ENCODE measurements at places on chromosomes 3 and 15.

DNA sequence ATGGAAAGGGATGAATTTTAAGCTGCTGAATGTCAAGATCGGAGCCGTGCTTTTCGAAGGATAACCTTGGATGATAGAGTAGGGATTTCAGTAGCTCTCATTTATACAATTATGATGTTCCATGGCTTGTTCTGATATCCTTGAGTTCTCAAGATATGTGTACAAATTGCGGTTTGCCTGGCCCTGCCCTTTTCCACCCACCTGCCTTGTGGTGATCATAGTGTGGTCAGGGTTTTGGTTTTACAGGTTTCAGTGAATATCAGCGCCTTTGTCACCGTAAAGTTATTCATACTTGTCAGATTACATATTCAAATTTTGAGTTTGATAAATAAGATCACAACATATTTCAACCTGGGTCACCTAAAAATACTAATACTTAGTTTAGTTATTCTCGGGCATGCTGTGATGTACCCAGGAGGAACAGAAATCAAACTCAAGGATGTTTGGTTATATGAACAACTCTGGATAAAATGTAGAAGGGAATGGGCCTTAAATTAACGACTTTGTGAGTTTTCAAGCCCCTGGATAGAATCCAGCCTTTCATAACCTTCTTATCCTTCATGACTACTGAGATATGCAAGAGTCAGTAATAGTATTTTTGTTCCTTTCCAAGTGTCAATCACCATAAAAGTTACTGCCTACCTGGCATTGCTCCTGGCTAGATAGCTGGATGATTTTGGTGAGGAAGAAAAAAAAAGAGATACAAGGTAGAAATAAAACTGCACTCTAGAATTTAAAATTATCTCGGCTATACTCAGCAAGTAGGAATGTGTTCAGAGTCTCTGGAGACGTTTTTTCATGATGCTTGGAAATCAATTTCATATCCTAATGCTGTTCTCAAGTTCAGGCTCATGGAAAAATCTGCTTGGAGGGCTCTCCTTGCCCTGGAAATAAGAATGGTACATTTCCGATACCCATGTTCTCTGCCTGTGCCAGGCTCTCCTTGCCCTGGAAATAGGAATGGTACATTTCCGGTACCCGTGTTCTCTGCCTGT lies 209.2 kb upstream of the TPRG1 start:
- no peak for DNase-seq

DNA sequence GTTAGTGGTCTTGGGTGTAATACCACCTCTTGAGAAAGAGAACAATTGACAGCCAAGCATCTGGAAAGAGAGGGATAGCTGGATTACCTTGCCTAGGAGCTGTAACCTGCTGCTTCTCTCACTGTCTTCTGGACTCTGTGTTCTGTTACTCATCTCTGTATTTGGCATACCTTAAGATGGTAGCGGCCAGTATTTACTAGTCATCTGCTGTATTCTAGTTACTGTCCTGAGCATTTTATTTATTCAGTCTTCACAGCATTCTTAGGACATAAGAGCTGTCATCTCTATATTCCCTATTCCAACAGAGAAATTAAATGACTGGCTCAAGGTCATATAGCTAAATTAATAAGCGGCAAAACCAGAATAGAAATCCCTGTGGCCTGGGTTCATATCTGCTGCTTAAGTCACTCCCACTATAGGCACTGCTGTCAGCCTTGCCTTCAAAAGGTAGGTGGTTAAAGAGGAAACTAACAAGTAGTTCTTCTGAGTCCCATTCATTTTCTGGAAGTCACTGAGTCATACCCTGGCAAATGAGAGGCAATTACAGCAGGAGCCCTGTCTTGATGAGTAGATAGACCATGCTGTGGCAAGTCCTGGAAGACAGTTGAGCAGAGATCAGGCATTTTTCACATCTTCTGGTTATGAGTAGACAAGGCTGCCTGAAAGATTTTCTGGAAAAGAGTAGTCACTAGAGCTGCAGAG lies 68.2 kb downstream of the RAB7A start:
- DNase-seq = no peak

DNA sequence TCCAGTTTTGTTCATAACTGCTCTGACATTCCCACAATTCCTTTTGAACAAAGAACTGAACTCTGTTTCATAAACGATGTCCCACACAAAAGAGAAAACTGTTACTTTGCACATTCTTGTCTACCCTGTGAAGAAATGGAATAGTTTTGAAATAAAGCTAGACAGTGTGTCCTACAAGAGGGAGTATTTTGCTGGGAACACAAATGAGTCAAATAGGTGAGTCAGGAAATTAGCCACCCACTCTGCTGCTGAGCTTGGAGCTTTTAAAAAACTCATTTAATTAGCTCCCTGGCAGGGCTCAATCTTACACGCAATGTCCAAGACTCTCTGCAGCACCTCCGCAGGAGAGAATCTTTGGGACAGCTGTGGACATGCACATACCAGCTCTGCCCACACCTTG lies 193.4 kb downstream of the SLC9A9 start:
- DNase-seq = no peak

GRCh38 chr15:60000824-60001609 lies 3.1 kb upstream of the FOXB1 start:
- DNase-seq = no peak

GRCh38 chr3:99891610-99892285 lies 74.1 kb downstream of the CMSS1 start:
- DNase-seq = no peak

- no peak for DNase-seq
These were observed 24.1 kb downstream of the SIDT1 start for GRCh38 chr3:113556316-113556945.

GRCh38 chr3:143465666-143466065 lies 346.1 kb downstream of the CHST2 start:
- no peak for DNase-seq

DNA sequence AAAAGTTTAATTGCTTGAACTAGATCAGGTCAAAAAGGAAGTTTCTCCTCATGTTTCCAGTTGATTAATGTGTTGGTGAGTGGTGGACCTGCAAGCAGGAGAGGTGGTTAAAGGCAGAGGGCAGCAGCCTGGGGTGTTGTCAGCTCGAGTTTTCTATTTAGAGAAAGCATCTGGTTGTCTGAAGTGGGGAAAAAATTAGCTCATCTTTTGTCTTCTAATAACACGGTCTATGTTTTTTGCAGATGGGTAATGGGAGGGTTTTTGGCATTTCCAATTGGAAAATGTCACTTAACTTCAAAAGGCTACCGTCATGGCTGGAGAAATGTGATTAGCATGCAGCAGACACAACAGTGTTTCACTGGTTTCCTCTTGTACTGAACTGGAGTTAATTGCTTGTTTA lies 122.6 kb downstream of the ITPR1 start:
- no peak for DNase-seq

DNA sequence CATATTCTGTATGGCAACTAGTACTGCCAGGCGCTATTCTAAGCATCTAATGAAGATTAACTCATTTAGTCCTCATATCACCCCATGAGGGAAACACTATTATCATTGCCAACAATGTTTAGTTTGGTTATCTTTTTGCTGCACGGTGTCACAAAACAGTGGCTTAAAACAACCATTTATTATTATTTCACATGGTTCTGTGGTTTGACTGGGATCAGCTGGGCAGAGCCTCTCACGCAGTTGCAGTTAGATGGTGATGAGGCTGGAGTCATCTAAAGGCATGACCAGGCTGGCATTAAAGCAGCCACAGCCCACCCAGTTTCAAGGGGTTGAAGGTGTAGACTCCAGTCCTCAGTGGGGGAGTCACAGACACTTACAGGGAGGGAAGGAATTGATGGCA lies 32.8 kb upstream of the RASA2 start:
- no peak for DNase-seq

DNA sequence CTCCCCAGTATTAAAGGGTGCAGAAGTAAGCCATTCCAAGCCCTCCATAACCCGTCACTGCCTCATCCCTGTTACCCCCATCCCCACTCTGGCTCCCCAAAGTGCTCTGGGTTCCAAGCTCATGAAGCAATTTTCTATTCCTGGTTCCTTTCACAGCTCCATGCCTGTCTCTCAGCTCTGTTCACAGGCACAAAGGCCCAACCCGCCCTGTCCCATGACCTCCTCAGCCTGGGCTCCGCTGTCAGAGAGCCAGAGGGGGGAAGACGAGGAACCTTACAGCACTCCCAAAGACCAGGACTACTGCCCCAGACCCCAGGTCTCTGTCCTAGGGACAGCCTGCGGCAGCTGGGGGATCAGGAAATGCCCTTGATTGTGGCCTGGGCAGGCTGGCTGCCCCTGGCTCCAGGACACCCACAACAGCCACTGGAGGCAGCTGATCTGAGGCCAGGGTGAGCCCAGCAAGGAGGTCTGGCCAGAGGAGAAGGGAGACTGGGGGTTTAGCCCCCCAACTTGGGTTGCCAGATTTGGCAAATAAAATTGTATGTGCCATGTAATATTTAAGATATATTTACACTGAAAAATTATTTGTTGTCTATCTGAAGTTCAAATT lies 43.2 kb upstream of the LINGO1 start:
- no peak for DNase-seq

DNA sequence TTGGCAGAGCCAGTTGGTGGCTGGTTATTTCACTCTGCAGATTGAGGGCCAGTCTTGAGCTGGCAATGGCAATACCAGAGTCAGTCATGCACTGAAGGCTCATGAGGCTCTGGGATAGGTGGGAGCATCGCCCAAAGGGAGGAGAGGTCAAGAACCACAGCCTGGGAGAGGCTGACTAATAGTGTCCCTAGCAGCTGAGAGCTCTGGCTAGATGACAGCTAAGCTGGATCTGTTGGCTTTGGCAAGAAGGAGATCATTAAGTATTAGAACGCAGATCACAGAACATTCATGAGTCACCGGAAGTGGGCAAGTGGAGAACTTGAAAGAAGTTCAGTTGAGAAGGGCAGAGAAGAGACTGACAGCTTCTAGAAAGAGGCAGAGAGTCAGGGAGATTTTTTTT lies 521.1 kb downstream of the NR2F2 start:
- no peak for DNase-seq

DNA sequence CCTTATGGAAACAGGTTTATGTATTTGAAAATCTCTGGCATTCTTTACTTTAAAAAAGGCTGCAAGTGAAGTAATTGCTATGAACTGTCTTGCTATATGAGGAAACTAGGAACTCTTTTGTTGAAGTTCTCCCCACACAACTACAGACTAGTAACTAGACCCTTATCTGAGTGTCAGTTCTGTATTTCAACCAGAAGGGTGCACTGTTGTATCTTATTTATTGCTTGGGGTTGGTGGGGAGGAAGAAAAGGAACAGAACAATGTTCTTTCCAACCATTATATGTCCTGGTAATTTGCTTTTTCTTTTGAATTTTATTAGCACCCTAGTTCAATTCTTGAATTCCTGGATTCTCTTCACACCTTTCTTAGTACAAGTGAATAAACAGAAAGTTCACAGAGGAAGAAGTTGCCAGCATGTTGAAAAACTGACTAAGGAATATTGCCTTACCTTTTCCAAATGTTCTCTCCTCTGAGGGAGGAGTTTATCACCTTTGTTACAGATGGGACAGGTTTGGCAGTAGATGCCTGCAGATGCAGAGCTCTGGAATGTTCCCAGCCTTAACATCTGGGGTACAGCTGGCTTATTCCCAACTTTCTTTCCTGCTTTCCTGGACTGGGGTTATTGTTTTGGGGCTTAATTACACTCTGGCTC lies 162.4 kb upstream of the CFAP20DC start:
- DNase-seq = no peak

GRCh38 chr3:54073386-54073785 lies 49.0 kb upstream of the CACNA2D3 start:
- no peak for DNase-seq

GRCh38 chr3:146770301-146770700 lies 165.2 kb upstream of the PLSCR5 start:
- DNase-seq = no peak

DNA sequence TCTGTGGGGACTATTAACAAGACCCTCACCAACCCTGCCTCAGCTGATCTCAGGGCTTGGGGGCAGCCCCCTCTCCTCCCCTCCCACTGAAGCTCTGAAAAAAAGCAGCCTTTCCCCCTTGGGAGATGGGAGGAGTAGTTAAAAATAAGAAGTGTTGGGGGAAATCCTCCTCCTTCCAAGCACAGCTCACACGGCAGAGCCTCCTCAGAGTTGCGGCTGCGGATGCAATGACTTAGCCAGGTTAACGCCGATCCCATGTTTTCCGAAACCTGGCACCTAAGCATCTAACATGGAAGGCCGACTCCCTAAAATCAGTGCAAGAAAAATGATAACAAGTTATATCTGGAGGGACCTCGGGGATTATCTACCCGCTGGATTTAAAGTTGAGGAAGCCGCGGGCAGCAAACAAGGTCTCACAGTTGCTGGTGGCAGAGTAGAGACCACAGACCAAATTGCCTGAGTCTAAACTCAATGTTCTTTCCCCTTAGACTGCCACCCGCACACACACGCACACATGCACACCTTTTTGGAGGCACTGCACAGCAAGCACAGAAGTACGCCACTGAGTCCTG lies 1.1 kb upstream of the TPM1 start:
- no peak for DNase-seq

GRCh38 chr15:81170511-81170910 lies 26.2 kb upstream of the IL16 start:
- no peak for DNase-seq

GRCh38 chr15:81950841-81951414 lies 94.9 kb downstream of the MEX3B start:
- no peak for DNase-seq

- no peak for DNase-seq
These were observed 105.9 kb downstream of the MOBP start for GRCh38 chr3:39573392-39573791.

DNA sequence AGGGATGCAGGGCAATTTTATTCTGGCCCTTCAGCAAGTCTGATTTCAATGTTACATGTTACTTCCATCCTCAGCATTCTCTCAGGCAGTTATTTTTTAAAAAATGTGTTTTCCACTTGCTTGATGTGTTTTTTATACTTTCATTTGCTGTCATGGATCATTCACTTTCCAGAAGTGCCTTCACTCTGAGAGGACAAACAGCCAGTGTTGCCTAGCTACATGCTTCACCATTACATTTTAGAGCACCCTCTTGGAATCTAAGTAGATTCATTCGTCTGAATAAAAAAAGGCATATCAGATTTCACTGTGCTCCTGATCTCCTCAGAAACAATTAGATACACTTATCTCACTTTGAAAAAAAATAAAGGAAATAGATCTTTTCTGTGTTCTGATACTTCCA lies 93.6 kb upstream of the POU1F1 start:
- no peak for DNase-seq

DNA sequence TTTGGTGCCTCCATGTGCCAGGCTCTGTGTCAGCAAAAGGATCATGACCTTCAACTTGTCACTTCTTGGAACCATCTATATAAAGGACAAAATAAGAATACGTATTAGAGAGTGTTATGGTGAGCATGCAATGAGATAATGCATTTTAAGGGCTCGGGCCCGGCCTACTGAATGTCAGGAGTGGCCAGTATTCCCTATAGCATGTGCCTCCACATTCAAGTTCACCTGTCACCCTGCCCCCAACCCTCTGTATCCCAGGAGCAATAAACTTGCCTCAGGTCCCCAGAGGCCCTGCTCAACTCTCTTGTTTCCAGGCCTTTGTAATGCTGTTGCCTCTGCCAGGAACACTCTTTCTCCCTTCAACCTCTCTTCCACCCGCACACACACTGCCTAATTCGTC lies 90.2 kb upstream of the SLC6A11 start:
- no peak for DNase-seq

Measured in stimulated activated CD8-positive, alpha-beta memory T cell treated with anti-CD3 and anti-CD28 coated beads, Interleukin-12 subunit alpha, Interleukin-12 subunit beta, amount 100 ng/mL, for 4 hours (primary cell).